ENCODE measurements at places on chromosomes 2 and 18.

- DNase-seq: no peak
Measured at GRCh38 chr2:2170189-2170588, 160.9 kb downstream of the MYT1L start.

DNA sequence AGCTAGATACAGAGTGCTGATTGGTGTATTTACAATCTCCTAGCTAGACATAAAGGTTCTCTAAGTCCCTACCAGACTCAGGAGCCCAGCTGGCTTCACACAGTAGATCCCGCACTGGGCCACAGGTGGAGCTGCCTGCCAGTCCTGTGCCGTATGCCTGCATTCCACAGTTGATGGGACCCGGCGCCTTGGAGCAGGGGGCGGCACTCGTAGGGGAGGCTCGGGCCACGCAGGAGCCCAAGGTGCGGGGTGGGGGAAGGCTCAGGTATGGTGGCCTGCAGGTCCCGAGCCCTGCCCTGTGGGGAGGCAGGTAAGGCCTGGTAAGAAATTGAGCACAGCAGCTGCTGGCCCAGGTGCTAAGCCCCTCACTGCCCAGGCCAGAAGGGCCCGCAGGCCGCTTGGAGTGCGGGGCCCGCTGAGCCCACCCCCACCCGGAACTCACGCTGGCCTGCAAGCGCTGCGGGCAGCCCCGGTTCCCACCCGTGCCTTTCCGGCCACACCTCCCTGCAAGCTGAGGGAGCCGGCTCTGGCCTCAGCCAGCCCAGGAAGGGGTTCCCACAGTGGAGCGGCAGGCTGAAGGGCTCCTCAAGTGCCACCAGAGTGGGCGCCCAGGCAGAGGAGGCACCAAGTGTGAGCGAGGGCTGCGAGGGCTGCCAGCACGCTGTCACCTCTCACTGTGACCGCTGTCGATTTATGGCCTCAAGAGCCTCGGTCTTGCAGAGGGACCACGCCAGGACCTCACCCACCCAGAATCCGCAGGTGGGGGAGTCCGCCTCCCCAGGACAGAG is 76.5 kb downstream of the MEX3C start:
- DNase-seq: no peak

- DNase-seq: no peak
Measured at GRCh38 chr2:101788995-101789970, 91.8 kb downstream of the MAP4K4 start.

DNA sequence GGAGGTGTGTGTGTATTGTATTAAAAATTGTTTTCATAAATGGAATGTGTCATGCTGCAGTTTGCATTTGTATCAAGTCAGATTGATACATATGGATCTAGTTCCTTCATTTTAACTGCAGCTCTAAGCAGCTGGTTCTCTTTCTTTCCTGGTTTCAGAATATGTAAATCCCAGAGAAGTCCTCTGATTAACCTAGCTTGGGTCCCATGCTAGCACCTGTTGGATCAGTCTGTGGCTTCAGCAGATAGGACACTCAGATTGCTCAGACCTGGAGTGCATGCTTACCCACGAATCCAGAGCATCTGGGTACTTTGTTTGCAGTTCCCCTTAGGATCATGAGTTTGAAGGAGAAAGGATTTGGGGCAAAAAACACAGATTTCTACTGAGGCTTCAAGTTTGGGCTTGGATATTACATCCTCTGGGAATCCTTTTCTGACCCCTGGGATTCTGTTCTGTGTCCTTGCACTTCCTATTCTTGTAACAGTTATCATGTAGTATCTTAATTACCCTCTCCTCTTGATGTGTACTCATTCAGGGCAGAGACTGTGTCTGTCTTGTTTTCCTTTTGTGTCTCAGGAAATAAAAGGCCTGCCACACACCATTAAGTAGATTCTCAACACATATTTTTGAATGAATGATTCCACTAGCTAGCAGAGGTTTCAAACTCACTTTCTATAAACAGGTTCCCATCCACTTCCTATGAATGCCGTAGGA is 142.1 kb downstream of the PHLPP1 start:
- no peak for DNase-seq

DNA sequence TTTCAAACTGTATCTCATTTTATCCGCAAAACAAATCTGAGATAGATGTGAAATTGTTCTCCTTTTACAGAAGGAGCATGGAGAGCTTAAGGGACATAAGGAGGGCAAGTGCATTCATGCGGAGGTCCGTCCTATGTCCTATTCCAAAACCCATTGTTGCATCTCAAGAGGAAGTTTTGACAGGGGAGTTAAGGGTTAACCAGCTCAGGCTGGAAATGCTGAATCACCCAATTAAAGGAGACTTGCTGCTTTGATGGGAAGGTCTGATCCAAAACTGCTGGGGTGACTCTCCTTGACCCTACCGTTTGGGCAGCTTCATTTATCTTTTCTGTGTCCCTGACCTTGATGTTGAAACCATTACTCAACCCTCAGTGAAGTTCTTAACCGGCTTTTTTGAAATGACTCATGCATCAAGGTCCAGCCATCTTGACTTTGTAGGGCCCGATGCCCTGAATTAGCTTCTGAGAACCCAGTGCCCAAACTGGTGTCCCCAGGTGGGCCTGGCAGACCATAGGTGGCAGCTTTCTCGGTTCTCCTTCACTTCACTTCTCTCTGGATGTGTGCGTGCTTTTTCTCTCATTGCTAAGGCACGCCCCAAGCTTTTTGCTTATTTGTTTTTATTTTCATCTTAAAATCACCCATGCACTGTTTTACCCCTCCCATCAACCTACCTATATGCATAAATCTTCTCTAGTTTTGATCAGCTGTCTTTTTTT is 15.9 kb upstream of the TXNDC2 start:
- no peak for DNase-seq

- no peak for DNase-seq
Measured at GRCh38 chr2:30334762-30335363, 103.5 kb downstream of the LBH start.

DNA sequence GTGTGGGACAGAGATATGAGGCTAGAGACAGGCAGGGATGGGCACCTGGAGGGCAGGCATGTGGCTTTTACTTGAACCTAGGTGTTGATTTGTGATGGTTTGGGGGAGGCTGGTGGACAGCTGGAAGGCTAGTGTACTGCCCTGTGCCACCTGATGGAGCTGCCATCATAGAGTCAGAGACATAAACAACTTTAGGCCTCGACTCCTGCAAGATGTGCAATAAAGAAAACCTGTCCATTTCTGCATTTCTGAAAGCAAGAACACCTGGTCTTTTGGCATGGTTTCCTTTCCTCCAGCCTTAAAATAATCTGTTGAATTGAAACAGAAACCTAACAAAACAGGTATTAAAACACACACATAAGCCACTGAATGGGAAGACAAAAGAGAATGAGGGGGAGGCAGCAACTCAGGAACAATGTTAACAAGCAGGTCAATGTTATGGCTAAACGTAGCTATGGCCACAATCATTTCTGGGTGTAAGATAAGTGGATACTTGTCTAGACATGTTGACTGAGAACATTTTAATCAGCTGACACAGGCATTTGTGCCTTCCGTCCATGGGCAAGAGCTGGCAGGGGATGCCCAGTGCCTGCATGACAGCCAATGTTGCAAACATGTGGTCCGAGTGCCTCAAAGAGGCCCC is 87.8 kb downstream of the KCTD1 start:
- no peak for DNase-seq

DNA sequence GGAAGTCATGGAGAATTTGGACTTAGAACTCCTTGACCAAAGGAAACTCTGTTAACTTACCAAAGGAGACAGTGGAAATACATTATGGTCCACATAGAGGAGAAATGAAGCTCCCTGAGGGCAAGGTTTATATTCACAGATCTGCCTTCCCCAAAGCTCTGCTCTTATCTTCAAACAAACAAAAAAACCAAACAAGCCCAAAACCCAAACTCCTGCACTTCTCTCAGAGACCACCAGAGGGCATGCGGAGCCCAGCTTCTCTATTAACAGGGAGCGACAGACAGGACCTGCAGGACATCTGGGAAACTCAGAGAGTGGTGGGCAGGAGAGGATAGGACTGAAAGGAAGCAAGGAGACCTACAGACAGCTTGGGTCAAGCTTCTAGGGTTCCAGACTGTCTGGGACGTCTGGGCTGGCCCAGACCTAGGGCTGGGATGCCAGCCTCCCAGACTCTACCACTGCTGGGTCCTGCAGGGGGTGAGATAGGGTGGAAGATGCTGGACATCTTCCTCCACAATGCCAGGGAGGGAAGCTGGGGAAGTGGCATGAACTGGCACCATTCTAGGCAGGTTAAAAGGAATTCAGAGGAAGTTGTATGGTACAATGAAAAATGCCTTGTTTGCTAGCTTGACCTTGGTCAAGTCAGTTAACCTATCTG is 4.0 kb upstream of the WNT10A start:
- DNase-seq: peak; percentile 39

- DNase-seq: no peak
Measured at GRCh38 chr2:32250290-32250689, 14.4 kb downstream of the NLRC4 start.

DNA sequence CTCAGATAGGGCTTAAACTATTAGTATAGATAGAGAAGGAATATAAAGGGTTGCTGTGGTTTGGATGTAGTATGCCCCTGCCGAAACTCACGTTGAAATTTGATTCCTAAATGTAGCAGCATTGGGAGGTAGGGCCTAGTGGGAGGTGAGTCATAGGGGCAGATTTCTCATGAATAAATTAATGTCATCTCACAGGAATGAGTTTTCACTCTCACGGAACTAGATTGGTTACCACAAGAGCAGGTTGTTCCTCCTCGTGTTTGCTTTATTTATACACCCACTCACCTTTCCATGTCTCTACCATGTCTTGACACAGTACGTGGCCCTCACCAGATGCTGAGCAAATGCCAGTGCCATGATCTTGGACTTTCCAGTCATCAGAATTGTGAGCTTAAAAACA is 218.2 kb downstream of the RBM43 start:
- DNase-seq: no peak

GRCh38 chr2:45626387-45627221 is 15.5 kb upstream of the SRBD1 start:
- DNase-seq: no peak

DNA sequence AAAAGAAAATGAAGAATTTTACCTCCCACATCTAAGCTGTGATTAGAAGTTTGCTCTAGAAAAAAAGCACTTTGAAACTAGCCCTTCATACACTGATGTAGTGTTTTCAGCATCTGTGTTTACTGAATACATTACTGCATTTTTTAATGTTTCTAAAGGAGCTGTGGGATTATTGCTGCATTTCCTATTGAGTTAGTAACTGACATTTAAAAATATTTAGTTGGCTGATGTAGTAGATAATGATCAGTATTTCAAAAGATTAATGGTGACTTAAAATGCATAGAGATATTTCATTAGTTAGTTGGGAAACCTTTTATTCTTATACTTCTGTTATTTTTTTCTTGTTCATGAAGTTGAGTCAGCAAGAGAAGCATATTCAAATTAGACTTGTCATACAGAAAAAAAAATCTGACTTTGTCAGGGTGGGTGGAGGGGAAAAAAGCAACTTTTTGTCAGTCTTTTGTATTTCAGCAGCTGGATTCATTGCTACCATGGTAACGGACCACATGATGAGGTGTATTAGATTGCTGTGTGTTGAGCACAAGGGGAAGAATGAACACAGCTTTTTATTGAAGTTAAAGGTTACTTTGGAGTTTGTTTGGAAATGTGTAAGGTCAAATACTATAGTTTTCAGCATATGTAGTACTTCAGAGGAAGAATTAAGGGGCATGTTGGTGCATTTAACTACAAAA is at the start of gene DTNA:
Gene DTNA, plus strand, starts transcription at position 549 of the 692 bp plus-strand sequence. CDS start 45,679 bp downstream, outside the sequence.
- DNase-seq: no peak

- no peak for DNase-seq
Measured at GRCh38 chr18:70041459-70042050, 93.9 kb upstream of the CD226 start.

DNA sequence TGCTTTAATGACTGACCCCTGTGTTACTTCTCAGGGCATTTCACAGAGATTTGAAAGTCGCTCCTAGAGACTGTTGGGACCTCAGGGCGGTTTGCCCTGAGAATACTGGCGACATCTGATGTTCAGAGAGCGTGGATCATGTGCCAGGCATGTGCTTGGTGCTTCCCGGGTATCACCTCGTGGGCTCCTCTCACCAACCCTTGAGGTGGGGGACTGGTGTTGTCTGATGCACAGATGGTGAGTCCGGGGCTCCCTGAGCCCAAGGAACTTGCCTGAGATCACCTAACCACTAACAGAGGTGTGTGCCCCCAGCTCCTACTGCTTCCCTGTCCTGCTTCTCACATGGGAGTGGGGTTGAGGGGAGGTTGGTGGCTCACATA is 16.2 kb downstream of the ATOH8 start:
- no peak for DNase-seq

GRCh38 chr18:11864471-11864870 is 13.3 kb downstream of the CHMP1B start:
- DNase-seq: no peak

DNA sequence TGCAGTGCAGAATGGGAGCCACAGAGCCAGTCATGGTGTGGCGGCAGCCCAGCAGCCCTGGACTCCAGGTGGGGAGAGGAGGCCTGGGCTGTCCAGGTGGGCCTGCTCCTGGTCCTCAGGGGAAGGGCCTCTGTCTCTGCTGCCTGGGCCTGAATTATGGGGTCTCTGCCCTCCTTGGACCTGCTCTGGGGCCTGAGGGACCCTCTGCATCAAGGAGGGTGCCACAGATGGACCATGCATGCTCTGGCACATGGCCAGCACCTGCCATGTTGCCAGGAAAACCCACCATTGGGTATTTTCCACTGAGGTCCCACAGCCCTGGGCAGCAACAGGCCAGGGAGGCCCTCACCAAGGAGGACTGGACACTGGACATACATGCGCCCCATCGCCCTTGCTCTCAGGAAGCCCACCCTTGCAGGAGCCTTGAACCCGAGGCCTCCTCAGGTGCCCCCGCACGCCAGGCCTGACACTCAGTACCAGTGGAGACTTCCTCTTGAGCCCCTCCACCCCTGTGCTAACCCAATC is 107.1 kb downstream of the NDUFA10 start:
- no peak for DNase-seq

DNA sequence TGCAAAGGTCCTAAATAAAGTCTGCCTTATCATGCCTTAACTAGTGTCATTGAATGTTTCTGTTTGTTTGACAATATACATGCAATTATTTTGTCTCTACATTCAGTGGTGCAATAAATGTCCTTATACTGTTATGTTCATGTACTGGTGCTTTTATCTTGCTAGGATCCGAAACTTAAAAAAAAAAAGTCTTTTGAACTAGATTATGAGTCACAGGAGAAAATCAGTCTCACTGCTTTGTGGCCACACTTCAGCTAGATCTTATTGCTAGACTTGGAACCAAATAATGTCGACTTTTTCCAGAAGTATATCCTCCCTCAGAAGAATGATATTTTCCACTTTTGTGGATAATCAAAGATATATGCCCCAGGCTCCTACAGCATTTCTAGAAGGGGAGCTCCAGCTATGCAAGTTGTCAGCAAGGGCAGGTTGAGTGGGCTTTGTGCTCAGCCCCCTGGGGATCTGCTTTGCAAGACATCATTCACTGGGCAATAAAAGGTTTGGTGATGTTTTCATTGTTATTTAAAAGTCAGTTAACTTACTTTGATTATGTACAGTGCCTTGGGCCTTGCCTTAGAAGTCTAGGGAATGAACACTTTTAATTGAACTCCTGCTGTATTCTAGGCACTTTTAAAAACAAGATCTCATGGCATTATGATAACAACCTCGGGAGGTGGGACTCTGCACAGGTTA is 157.1 kb upstream of the LRRTM1 start:
- no peak for DNase-seq

GRCh38 chr2:12709207-12709522 is 7.6 kb upstream of the TRIB2 start:
- DNase-seq: no peak

- no peak for DNase-seq
Measured at GRCh38 chr2:236143811-236144210, 24.4 kb downstream of the GBX2 start.
